ENCODE measurements at places on chromosomes 11 and 22.

- DNase-seq = no peak
Measured at GRCh38 chr22:46536537-46537224, 739 bp downstream of the CELSR1 start.

- DNase-seq = no peak
Measured at GRCh38 chr22:31179345-31179744, 19.4 kb downstream of the RNF185 start.

DNA sequence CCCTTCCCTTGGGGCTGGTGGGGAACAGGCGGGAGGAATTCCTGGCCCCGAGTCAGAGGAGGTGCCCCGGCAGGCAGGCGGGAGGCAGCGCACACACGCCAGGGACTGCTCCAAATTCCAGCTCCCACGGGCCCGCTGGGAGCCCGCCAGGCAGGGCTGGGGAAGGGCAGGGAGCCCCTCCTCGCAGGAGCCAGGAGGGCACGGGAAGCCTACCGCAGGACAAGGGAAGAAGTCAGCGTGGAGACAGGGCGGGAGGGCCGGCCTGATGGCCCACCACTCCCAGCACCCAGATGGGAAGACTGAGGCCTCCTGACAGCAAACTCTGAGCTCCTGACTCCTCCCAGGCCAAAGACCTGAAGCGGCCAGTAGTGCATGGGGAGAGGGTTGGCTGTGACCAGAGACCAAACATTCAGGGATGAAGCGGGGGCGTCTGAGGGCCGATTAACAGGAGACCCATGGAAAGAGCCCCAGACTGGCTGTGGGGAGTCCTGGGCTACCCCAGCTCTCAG is 22.4 kb downstream of the RPL3 start:
- no peak for DNase-seq

DNA sequence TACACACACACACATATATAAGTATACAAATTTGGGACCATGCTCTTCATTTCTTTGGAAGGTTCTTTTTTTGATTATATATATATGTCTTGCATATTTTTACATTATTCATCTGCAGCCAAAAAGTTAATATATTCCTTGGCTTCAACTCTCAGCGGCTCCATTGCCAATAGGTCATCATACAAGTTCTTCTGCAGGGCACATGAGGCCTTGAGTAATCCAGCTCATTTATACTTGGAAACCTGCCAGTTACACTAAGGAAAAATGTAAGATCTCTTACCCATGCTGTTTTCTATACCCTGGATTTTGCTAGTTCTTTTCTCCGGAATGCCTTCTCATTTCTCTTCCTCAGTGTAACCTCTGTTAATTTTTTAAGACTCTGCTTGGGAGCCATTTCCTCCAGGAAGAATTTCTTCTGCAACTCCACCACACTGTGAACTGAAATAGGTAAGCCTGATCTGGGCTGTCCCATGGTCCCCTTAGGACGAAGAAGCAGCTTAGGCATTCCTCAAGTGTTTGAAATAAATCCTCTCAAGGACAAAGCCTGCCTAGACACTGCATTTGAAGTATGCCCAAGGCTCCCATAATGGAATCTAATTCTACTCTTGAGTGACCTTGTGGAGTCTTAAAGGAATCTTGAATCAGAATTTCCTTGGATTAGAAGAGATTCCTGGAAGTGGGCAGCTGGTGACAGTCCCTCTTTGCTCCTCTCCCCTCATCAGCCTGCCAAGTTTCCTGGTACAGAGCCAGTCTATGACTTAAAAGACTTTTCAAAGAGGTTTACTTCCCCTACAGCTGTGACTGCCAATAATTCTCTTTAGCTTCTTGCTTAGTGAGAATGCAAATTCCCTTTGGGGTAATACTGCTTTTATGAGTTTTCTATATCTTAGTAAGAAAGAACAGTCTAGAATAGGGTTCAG is 182.8 kb downstream of the C11orf87 start:
- no peak for DNase-seq

DNA sequence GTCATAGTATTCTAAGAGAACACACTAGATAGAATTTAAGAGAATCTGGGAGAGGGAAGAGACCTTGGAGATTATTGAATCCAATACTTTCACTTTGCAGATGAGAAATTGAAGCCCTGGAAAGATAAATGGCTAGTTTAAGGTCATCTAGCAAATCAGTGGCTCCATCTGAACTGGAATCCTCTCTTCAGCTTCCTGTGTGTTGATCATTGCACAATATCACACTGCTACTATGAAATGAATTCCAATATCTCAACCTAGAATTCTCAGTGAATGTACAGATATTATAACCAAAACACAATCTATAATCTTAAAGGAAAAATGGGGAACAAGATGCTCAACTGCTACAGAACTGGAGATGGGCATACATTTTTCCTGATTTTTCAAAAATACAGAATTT is 44.1 kb downstream of the DCUN1D5 start:
- no peak for DNase-seq

GRCh38 chr22:48740086-48740730 is 1087.5 kb downstream of the BRD1 start:
- no peak for DNase-seq

GRCh38 chr22:32815943-32816342 is 14.4 kb downstream of the TIMP3 start:
- DNase-seq = no peak

DNA sequence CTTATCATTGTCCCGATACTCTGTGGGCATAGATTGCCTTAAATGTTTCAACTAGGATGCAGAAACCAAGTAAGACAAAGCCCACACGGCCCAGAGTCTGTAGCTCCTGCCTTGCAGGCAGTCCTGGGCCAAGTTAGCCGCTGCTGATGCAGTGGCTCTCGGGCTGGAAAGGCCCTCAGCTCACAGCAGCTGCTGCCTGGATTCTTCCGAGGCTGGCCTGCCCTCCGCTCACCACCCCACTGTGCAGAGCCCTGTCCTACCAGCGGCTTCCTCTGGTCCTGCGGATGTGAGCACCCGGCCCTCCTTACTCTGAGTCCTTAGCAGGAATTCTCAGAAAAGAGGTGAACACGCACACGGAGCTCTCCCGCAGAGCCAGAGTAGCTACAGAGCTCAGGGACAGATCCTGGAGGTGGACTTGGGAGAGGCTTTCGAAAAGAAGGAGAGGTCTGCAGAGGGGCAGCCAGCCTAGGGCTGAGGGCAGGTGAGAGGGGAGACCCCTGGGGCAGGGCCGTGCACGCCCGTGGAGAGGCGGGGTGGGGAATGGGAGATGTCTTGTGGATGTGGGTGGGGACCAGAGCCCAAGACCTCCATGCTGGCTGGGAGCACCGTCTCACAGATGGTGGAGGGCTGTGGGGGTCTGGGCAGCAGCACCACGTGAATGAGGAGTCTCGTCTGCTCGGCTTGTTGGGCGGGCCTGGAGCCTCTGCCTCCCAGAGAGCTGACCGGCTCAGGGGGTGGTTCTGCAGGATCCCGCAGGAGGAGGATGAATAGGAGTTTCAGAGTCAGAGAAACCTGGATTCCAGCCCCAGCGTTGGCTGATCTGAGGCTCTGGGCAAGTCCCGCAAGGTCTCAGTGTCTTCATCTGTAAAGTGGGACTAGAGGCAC is 117.4 kb upstream of the B3GAT1 start:
- no peak for DNase-seq

- no peak for DNase-seq
Measured at GRCh38 chr11:44335052-44335760, 25.3 kb upstream of the ALX4 start.

- no peak for DNase-seq
Measured at GRCh38 chr11:126137136-126137535, 74.3 kb downstream of the RPUSD4 start.

- no peak for DNase-seq
Measured at GRCh38 chr11:67022961-67023956, at the start of gene SYT12. Gene SYT12, plus strand, starts transcription at chr11:67023134. Its CDS starts 7,011 bp downstream, at chr11:67030145.

GRCh38 chr11:82775736-82776346 is 42.2 kb upstream of the FAM181B start:
- DNase-seq = no peak

GRCh38 chr22:41286639-41287091 is 678 bp upstream of the RANGAP1 start:
- no peak for DNase-seq

GRCh38 chr11:117819096-117820040 is 5.2 kb downstream of the FXYD2 start:
- DNase-seq = no peak

DNA sequence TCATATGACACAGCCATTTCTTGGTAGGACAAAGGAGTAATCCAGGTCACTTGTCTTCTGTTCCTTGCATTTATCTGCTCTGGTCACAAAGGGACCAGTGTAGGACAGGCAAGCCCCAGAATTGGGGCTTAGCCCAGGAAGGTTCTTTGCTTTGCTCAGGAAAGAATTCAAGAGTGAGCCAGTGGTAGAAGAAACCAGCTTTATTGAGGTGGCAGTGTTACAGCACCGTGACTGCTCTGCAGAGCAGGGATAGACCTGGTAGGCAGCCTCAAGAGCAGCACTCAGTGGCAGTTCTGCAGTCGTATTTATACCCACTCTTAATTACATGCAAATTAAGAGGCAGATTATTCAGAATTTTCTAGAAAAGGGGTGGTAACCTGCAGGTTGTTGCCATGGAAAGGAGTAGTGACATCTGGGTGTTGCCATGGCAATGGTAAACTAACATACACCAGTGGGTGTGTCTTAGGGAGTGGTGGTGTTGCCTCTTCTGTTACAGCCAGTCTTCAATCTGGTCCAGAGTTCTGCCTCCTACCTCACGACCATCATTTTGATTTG is 84.9 kb upstream of the RAB1B start:
- no peak for DNase-seq

GRCh38 chr11:76939219-76939631 is 78.5 kb downstream of the ACER3 start:
- DNase-seq = no peak

DNA sequence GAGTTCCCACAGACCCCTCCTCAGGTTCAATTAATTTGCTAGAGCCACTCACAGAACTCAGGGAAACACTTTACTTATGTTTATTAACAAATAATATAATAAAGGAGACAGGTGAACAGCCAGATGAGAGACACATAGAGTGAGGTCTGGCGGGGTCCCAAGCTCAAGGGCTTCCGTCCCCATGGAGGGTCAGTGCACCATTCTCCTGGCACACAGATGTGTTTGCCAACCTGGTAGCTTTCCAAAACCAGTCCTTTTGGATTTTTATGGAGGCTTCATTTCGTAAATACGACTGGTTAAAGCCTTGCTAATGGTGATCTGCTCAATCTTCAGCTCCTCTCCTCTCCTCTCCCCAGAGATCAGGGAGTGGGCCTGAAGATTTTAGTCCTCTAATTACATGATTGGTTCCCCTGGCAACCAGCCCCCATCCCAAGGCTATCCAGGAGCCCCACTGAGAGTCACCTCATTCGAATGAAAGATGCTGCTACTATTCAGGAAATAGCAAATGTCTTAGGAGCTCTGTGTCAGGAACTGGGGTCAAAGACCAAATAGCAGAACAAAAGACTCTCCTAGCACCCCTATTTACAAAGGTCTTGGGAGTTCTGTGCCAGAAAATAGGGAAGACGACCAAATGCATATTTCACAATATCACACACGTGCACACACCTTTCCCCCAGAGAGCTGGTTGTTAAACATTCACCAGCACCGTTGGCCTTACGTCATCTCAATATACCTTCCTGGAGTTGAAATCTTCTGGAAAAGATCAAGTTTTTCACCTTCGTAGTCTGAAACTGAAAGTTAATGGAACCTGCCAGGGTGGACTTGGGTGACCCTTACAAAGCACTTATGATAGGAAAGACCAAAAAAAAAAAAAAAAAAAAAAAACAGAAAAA is 23.8 kb upstream of the CAPRIN1 start:
- no peak for DNase-seq

- no peak for DNase-seq
Measured at GRCh38 chr22:23565305-23565914, 14.7 kb downstream of the IGLL1 start.

GRCh38 chr11:42840860-42841259 is 470.9 kb upstream of the API5 start:
- DNase-seq = no peak

DNA sequence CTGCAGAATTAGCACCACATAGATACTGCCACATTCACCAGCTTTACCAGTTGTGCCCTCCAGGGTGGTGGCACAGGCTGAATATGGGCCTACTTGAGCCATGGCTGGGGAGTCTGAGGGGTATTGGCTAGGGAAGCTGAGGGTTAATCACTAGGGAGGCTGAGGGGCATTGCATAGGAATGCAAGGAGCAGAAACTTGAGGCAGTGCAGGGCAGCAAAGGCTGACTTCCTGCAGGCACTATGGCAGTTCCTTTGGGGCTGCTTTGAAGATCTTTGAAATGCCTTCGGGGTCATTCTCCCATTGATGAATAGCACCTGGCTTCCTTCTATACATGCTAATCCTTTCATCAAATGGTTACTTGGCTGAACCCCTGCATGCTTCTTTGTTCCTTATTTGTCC is 171.5 kb downstream of the RCN1 start:
- no peak for DNase-seq

DNA sequence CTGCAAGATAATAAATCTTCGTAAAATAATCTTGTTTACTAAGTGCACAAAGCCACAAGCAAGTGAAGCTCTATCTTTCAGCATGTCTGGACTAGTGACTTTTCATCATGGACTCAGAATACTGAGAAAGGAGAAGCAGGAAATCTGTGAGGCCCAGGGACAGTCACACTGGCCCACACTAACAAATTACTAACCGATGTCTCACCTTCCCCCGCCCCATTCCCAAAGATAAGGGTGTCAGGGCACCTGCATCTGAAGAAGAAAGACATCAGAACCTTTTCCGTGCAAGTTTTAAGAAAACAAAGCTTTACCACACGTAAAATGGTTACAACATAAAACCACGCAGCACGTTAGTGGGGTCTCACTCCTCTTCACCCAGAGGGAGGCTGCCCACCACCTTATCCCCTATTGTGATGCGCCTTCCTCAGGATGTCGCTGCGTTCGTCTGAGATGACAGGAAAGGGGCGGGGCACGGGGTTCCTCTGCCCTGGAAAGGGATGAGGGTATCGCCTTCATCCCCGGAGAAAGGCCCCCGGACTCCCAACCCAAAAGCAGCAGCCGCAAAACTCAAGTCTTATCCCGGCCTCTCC is 616 bp downstream of the BTBD10 start:
- DNase-seq = no peak

DNA sequence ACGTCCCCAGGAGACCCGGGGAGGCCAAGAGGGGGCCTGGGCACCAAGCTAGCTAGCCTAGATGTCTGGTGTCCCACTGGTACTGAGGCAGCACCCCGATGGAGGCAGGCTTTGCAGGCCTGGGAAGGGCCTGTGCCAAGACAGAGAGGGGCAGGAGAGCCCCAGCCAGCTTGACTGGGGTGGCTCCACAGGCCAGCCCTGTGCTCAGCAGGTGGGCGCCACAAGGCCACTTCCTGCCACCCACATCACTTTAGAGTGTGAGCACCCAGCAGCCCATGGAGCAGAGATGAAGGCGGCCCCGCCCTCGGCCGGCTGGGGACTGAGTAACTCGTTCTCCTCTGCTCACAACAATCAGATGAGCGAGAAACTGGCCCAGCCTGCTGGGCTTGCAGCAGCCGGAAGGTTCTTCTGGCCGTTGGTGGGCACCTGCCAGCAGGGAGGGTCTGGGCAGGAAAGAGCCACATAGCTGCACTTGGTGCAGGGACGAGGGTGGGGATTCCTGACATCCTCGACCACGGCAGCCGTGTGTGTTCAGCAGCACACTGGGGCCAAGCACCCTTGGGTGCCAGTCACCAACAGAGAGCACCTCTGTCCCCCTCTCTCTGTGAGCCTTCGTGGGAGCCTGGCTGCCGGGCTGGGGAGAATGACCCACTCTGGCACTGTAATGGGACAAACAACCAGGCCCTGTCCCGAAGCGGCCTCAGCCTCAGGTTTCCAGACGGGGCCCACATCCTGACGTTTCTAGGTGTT is 7.6 kb downstream of the OSBPL5 start:
- DNase-seq = peak; percentile 20

GRCh38 chr11:96459751-96460150 is 69.9 kb downstream of the JRKL start:
- DNase-seq = no peak

GRCh38 chr11:38819981-38820380 is 2221.9 kb upstream of the RAG2 start:
- DNase-seq = no peak
